ENCODE measurements at places on chromosomes 11 and 22.

GRCh38 chr11:73292525-73292894 lies 15.6 kb upstream of the ARHGEF17 start:
- no peak for DNase-seq

GRCh38 chr11:28384418-28384817 lies 276.2 kb downstream of the METTL15 start:
- DNase-seq = no peak

GRCh38 chr22:25791556-25791955 lies 49.6 kb downstream of the MYO18B start:
- DNase-seq = no peak

DNA sequence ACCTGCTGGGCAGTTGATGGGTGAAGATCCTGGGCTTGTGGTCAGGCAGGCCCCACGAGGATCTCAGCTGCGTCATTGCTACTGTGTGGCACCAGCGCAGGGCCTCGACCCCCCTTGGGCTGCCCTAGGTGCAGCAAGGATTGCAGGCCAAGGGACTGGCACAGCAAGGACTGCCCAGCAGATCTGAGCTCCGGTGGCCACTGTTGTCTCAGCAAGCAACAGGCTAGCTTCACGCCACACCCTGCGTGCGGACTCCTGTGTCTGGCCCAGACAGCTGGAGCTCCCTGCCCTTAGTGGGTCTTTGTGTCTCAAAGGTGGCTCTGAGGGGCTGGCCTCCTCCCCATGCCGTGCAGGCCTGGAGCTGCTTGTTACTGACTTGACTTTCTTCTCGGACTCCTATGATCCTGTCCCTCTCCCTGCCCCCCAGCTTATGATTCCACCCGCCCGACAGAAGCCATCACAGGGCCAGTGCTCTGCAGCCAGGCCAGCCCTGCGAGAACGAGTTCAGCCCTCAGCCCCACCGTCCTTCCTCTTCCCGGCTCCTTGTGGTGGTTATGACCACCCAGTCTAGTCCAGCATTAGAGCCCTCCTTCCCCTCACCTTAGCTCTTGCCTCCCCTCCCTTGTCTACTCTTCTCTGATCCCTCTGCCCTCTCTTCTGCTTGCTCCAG lies 295.6 kb downstream of the TBC1D22A start:
- DNase-seq = no peak

- DNase-seq = peak; percentile 37
Measured at GRCh38 chr22:19942157-19943081, 801 bp upstream of the TXNRD2 start.

- DNase-seq = peak; percentile 5
Measured at GRCh38 chr11:32385998-32386397, 49.3 kb downstream of the WT1 start.

GRCh38 chr22:38461057-38461413 lies 6.0 kb upstream of the KCNJ4 start:
- no peak for DNase-seq

DNA sequence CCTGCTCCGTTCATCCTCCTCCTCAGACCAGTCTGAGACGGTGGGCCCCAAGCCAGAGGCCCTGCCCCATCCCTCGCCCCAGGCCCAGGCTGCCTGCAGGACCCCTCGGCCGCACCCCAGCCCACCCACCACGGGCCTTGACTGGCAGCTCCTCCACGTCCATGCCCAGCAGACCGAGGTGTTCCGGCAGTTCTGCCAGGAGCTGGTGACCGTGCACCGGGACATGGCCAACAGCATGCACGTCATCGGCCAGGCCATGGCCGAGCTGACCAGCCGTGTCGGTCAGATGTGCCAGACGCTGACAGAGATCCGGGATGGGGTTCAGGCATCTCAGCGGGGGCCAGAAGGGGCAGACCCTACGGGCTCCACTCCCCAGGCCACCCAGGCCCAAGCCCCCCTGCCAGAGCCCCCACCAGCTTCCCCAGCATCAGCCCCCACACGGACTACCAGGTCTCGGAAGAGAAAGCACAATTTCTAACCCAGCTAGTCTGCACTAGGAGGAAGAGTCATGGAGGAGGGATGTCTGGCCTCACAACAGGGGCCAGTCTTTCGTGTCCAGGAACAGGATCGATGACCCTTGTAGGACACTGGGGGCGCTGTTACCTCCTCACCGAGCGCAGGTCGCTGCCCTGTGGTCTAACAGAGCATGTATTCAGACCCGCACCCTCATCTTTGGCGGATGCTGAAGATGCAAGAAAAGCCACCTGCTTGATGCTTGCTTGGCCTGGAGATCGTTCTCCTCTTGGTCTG lies 66.3 kb downstream of the PRDM11 start:
- no peak for DNase-seq

DNA sequence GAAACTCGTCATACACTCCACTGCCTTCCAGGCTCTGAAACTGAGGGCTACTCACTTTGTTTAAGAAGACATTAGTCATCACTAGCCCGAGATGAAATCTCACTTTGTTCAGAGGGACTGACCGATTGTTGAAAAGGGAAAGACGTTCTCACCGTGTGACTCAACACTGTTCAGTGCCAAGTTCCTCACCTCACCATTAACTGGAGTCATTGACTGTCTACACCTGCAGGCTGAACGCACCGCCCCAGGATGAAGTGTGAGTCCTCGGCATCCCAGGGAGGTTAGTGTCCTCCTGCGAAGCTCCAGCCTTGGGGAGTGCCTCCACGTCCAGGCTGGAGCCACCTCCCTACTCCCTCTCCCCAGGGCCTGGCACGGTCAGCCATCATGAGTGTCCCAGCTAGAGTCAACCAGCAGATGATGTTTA lies 30.4 kb downstream of the FADD start:
- no peak for DNase-seq

- DNase-seq = no peak
Measured at GRCh38 chr11:13294771-13295579, 17.4 kb downstream of the BMAL1 start.

GRCh38 chr22:43846966-43847365 lies 15.3 kb downstream of the SULT4A1 start:
- DNase-seq = no peak
